ENCODE measurements at places on chromosomes 4 and X.

DNA sequence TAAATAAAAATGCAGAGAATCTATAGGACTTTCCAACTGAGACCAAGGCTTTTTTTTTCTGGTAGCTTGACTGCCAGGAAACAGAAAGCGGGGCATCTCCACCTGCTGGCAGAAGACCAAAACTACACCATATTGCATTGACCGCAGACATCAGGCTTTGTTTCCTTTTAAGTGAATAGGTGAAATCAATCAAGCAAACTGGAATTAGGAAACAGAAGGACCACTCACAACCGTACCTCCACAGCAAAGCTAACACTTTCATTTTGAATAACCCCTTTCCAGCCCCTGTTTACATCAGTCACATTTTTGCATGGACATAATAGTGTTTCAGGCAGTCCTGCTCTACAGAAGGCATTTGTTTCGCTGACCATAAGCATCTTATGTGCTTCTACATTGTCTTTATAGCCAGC is 218.2 kb downstream of the IDS start:
- peak; percentile 18 for DNase-seq

DNA sequence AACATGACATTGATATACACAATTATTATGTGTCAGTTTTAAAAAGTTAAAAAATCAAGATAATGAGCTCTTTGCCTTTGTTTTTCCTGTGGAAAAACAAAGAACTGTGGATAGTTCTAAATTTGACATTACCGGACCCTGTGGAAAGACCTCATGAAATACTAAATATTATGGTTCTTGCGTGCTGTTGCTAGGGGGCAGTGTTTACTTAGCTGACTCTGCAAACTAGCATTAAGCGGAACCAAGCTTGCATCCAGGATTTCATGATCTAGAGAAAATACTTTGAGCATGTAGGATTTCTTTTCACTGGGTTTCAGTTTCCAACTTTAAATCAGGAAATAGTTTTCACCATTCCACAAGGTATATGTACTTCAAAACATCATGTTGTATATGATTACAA is 33.6 kb downstream of the CLCN4 start:
- DNase-seq, result no peak

DNA sequence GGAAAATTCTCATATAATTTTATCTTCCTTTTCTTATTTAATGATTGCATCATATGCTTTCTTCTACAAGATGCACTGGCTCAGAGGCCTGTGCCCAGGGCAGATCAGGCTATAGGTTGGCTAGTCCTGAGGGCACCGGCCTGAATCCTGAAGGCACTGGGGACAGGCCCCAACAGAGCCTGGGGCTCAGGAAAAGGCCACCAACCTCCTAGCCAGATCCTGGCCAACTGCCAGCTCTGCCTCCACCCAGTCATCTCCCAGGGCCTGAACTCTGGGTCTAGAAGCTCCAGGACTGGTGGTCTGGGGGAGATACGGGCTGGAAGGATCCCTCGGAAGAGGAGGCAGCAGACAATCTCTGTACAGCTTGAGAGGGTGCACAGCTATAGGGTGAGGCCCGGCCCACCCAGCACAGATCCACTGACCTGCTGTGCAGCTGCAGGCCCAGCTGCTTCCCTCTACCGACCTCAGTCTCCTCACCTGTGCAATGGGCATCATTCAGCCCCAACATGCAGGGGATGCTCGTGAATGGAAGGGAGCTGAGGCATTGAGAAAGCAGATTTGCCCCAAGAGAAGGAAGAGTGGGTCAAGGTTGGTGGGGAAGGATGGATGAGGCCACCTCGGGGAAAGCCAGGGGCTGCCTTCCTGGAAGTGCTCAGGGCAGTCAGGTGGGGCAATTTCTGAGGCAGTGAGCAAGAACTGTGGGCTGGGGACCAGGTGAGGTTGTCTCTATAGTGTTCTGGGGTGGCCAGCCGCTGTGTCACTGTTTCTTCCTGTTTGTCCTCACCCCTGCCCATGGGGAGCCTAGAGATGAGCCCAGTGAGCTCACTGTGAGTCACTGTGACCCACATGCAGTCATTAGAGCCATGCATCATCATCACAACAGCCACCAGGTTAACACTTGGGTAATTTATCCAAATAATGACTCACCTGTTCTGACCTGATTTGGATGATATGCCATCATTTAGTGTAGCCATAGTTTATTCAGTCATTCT is 22.4 kb upstream of the XAGE2 start:
- DNase-seq, result no peak

GRCh38 chr4:170091069-170091696 is 1.4 kb upstream of the AADAT start:
- DNase-seq, result no peak

GRCh38 chr4:139790291-139790690 is 124.7 kb downstream of the MGST2 start:
- no peak for DNase-seq

GRCh38 chr4:8035371-8035780 is 95.7 kb upstream of the AFAP1 start:
- no peak for DNase-seq

DNA sequence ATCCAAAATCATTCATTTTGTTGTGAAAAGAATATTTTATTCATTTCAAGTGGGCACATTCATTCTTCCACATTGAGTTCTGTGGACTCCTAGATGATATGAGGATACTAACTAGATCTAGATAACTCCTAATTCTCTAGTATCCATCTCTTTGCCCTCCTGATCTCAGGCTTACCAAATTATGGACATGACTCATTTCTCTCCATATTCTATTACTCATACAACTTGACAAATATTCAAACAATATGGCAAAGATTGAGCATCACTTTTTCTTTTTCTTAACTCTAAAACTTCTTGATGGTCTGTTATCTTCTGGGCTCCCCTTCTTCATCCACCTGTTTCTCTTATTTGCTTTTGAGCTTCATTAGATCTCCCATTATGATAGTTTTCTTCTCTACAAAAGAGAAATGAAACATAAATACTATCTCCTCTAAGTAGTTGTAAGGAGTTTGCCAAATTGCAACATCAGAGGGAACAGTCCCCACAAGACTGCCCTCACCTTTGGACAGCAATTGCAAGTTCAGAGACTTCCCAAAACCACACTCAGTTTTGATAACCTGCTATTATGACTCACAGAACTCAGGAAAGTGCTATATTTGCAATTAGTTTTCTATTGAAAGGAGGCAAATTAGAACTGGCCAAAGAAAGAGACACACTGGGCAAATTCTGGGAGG is 422.9 kb downstream of the SPRY1 start:
- DNase-seq, result no peak

DNA sequence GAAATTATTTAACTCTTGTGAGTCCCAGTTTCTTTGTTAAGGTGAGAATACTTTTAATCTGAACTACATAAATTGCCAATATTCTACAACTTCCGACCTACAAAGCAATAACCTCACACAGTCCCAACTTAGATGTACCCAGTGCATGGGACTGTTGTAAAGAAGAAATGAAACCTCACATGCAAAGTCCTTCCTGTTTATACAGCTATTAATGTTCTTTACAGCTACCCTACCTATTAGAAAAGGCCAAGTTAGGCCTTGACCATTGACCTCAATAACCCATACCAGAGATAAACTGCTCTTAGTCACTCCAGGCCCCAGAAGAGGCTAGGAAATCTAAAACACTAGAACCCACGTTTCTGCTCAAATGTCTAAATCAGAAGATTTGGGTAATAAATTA is 920.1 kb upstream of the TENM3 start:
- no peak for DNase-seq

DNA sequence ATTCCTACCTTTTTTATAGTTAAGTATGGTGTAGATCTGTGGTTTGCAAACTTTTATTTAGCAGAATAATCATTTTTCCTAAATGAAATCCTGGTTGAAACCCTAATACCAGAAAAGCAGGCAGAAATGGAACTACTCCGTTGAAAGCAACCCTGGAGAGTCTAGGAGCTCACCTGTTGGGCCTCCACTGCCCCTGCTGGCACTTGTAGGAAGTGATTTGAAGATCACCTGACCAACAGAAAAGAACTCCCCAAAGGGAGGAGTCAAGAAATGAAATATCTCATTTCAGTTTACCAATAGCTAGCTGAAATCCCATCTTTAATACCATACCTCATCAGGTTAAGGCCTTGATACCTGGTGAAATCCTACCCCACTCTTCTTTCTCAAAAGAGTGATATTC is 277.1 kb downstream of the KLHL13 start:
- DNase-seq, result no peak

DNA sequence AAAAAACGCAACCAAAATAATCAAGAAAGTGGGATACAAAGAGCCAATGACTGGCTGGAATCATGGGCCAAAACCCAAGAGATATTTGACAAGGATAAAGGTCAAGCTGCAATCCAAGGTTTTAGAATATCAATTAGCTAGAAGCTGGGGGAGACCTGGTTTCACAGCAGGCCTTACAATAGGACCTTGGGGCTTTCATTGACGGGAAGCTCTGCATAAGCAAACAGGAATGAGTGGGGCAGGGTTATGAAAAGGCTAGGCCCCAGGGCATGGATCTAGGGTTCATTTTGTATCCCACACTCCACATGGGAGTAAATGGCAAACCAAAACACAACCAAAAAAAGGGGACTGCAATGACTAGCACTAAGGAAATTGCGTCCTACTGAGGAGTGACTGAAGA is 215.3 kb downstream of the HS6ST2 start:
- DNase-seq, result no peak

GRCh38 chrX:82676386-82676785 is 831.7 kb upstream of the POU3F4 start:
- DNase-seq, result no peak

GRCh38 chrX:68419975-68420374 is 13.3 kb downstream of the OPHN1 start:
- DNase-seq, result no peak

- no peak for DNase-seq
Observed at GRCh38 chr4:118955515-118955914, 66.9 kb downstream of the SYNPO2 start.

- DNase-seq, result no peak
Observed at GRCh38 chrX:7286168-7286837, 138.3 kb upstream of the PUDP start.

- DNase-seq, result no peak
Observed at GRCh38 chr4:108592674-108592986, 27.7 kb upstream of the RPL34 start.

GRCh38 chrX:79161655-79162054 is 17.2 kb downstream of the GPR174 start:
- no peak for DNase-seq

DNA sequence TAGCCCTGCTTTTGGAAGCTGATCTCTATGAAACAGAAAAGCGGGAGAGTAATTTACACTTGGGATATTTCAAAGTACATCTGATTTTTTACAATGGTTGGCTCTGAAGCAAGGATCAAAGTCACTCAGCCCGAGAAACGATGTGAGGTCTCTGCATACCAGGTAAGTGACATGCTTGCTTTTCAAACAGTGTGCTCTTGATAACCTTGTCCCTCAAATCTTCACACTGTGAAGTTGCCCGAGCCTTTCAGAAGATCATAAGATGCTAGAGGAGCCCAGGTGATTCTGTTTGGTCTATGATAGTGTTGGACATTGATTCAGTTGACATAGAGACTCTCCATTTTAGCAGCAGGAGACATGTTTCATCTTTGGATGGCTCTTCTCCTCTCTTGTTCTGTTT is 47.1 kb upstream of the KLHL34 start:
- DNase-seq, result no peak

- no peak for DNase-seq
Observed at GRCh38 chrX:25600776-25601175, 537.4 kb upstream of the MAGEB18 start.

- DNase-seq, result no peak
Observed at GRCh38 chr4:123783921-123784320, 387.3 kb downstream of the SPRY1 start.

DNA sequence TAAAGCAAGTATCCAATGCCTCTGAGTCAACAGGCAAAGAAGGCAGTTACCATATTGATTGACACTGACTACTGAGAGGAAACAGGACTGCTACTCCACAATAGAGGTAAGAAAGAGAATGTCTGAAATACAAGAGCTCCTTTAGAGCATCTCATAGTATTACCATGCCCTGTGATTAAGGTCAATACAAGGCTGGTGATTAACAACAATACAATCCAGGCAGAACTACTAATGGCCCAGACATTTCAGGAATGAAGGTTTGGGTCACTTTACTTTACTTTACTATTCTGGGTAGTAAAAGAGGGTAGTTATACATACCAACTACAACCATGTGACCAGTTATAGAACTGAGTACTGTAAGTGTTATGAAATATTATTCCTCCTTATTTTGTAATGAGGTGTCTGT is 44.5 kb downstream of the BRWD3 start:
- DNase-seq, result no peak

DNA sequence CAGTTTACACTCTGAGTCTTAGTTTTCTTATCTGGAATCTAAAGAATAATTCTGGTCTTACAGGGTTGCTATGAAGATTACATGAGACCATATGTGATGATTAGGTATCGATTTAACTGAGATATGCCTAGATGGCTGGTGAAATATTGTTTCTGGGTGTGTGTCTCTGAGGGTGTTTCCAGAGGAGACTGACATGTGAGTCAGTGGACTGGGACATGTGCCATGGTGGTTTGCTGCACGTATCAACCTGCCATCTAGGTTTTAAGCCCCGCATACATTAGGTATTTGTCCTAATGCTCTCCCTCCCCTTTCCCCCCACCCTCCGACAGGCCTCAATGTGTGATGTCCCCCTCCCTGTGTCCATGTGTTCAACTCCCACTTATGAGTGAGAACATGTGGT is 186.0 kb upstream of the CXorf66 start:
- DNase-seq, result no peak

DNA sequence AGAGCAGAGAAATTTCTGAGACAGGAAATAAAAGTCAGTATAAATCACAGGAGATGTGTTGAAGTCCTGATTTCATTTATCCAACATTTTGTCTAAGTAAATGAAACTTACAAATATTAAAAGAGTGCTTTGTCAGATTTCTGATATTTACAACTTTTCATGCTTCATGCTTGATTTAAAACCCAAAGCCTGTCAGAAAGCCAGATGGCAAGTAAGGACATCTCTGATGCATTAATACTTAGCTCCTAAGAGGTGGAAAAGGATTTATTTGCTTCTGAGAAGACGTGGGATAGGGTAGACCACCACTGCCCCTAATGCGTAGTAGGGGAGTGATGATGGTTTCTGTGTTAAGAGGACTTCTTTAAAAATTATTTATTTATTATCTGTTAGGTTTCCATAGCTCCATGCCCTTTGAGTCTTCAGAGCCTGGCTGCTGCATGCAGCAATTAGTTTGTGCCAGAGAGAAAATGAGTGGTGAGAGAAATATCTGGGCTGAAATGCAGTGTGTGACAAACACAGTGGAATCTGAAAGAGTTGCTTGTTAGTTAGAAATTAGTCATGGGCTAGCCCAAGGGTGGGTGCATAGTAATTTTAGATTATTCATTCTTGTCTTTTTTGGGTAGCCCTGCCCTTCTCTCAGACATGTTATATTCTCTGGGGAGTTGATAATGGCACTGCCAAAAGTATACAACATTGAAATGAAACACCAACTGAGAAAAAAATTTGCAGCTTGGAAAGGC is 333.8 kb downstream of the C4orf33 start:
- DNase-seq, result no peak
